ENCODE measurements at places on chromosomes 2 and 18.

DNA sequence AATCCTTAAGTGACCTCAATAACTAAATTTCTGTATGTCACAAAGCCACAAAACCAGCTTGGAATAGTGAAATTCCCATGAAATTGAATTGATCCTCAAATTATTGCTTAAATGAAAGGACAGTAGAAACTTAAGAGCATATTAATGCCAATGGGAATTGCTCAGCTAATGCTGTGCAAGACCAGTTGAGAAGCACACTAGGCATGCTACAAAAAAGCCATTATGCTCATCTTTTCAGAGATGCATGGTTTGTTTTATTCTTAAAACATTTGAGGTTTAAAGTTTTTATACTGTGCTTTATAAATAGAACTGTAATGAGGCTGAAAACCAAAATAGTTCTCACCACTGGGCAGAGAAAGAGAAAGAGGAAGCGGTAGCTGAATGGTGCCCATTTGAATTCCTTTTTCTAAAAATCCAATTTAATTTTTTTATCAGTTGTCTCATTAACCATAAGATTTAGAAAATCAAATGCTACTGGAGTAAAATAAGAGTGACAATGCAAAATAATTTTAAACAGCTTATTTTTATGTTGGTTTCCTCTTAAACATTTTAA is 98.6 kb downstream of the LNPK start:
- no peak for DNase-seq

DNA sequence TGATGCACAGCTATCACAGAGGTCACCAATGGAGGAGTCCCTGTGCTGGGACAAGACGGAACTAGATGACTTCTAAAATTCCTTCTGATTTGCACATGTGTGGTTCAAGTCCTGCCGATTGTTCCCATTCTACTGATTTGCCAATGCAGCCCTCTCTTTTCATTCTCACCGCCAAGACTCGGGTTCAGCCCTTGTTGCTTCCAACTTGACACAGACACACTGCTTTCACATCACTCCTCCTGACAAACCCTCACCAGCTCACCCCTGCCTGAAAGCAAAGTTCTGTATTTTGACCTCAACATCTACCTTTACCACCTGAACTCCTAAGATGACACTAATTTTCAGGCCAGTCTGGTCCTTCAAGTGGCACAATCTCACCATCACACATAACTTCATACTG is 25.5 kb downstream of the REEP1 start:
- DNase-seq: no peak

DNA sequence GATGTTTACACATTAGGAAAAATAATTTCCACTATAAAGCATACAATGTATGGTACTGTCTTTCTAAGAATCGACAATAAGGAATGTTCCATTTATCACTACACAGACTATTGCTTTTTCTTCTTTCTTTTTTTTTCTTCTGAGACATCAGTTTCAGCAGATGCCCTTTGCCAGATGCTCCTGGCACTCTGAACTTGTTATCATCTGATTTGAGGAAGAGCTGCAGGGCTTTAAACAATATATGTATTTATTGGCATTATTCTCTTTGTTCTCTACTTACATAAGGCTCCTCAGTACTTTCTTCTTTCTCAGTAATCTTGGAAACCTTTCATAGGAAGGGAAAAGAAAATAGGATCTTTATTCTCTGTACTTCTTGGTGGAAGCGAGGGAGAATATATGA is 45.0 kb upstream of the AGPS start:
- no peak for DNase-seq

DNA sequence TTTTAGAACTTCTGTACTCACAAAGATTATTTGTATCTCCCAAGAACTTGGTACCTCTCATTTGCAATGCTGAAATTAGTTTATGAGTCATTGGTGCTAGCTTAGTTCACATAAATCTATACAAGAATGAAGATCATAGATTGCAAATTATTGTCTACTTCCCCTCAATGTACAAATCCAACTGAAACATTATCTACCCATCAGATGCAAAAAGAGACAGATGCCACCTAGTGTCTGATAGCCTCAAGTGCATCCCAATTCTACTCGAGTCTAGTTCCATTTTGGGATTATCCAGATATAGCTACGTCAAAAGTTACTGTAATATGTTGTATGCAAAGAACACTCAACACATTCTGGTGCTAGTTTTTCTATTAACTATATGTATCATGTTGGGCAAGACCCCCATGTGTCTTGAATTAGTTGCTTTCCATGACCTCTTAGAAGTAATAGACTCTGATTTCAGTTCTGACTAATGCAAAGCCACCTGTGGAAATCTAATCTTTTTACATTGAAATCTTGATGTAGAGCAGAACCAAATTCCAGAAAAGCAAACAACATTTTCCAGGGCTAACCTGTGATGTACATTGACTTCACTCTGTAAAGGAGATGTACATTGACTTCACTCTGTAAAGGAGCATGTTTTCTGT is 210.0 kb downstream of the RBM43 start:
- peak; percentile 70 for DNase-seq

- peak; percentile 40 for DNase-seq
These were observed 13.0 kb downstream of the ODC1 start for GRCh38 chr2:10434886-10435819.

DNA sequence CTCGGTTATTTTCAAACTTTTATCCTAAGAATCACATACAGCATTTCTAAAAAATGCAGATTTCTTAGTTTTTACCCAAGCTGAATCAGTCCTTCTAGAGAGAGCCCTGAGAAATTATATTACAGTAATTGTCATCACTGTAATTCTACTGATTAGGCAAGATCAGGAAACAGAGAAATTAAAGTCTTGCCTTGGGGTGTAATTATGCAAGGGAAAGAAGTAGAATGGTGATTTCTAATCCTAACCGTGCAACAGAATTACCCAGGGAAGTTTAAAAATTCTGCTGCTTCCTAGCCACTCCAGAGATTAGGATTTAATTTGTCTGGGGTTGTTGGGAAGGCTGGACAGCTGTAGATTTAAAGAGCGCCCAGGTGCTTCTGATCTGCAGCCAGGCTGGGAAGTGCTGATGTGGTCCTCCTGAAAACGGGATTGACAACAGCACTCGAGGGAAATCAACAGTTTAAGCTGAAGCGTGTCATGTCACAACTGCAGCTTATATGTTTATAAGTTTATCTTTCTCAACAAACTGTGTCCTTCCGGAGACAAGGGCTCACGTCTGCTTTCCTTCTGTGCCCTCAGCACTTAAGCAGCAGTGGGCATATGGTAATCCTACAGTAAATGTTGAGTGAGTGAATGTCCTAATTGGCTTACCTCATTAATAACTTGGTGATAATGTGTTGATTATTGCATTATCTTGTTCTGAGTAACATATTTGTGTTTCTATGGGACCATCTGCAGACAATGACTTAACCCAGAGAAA is 671.9 kb upstream of the SOX11 start:
- no peak for DNase-seq

- no peak for DNase-seq
These were observed 60.1 kb downstream of the NEDD4L start for GRCh38 chr18:58104096-58104495.

DNA sequence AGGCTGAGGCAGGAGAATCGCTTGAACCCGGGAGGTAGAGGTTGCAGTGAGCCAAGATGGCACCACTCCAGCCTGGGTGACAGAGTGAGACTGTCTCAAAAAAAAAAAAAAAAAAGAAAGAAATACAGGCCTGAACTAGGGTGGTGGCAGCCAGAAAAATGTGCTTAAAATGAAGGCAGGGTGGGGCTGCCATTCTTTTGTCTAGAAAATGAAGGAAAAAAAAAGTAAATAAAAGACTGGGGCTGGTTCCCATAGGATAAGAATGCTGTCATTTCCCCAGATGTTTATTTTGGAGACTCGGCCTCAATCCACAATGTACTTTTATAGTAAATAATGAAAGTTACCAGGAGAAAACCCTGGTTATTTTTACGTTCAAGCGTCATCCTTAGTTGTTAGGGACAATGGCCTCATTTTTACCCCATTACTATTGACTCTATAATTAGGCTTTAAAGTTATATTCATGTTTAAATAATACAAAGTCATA is 58.9 kb downstream of the ATP8B1 start:
- DNase-seq: no peak
